ENCODE measurements at places on chromosomes 1 and 21.

- DNase-seq, result no peak
Observed at GRCh38 chr21:45993210-45994085, 11.9 kb downstream of the COL6A1 start.

DNA sequence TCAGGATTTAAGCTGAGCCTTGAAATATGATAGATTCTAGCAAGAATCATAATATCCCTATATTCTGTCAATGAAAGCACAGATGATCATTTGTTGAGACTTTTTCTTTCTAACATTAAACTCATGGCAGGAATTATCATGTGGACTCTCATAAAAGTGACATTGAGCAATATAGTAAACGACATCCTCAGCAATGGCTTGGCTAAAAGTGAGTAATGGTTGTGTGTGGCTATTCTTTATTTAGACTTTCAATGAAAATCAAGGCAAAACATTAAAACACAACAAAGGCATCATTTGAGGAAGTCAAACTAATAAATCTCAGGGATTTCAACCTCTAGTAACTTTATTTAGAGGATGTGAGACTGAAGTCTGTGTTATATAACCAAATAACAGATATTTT, 257.8 kb upstream of the ADGRL4 start:
- DNase-seq, result no peak

DNA sequence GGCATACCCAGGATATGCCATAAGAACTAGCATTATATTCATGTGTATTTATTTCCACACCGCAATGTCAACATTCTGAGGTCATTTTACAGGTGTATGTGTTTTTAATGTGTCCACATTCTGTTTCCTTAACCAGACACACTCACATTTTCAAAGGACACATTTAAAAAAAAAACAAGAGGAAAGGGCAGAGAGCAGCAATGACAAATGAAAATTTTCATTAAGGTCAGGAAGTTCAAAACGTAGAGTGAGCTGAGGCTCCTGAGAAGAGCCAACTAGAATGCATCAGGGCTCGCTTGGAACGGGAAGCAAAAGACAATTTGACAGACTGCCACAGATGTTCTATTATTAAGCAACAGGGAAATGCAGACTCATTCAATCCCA, 4.8 kb upstream of the GNPAT start:
- DNase-seq, result no peak

- DNase-seq, result no peak
Observed at GRCh38 chr1:70874063-70874462, 173.6 kb downstream of the PTGER3 start.

DNA sequence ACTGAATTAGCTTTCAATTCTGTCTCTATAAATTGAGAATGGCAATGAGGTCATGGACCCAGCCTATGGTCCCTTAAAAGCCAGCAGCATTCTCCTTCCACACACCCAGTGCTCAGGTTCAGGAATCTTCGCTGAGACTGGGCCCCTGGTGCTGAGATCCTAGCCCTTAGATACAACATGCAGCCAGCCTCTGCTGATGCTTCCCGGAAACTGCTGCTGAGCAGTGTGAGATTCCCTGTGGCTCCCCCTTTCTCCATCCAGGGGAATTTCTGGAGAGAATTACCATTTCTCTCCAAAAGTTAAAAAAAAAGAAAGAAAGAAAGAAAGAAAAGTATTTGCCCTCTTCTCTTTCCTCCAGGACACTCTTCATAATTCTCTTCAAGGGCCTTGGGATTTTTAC, 31.7 kb upstream of the RALGPS2 start:
- DNase-seq, result no peak

- DNase-seq, result peak; percentile 69
Observed at GRCh38 chr1:116477429-116477828, 93.4 kb downstream of the CD58 start.

GRCh38 chr1:66296951-66297350, 237.0 kb upstream of the SGIP1 start:
- DNase-seq, result no peak

GRCh38 chr1:39332291-39332690, 127.8 kb downstream of the MACF1 start:
- no peak for DNase-seq

- DNase-seq, result no peak
Observed at GRCh38 chr21:16004086-16004485, 274.3 kb downstream of the USP25 start.

Data from Karpas-422 (cell line).